ENCODE measurements at places on chromosomes 4 and X.
A peak's percentile ranks its signal among the peaks of the same experiment; 100 is the strongest.

DNA sequence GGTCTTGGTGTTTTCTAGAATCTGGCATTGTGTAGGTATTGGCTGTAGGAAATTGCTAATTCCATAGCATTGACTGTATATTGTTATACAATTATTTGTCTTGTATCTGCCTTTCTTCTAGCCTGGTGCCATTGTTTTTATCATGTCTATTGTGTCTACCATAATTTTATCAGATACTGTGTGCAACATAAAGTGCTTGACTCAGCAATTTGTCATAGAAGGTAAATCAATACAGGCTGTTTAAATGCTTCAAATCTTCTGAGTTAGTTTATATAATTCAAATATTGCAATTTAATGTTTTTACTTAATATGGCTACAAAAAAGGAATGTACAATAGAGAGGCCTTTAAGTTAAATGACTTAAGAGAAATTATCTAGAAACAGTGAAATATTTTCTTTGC is 263.3 kb upstream of the UGT8 start:
- no peak for DNase-seq

GRCh38 chr4:82038936-82039335 is 334.9 kb downstream of the HNRNPD start:
- no peak for DNase-seq

- DNase-seq = peak; percentile 82
Observed at GRCh38 chr4:48698029-48698971, 81.8 kb downstream of the FRYL start.

DNA sequence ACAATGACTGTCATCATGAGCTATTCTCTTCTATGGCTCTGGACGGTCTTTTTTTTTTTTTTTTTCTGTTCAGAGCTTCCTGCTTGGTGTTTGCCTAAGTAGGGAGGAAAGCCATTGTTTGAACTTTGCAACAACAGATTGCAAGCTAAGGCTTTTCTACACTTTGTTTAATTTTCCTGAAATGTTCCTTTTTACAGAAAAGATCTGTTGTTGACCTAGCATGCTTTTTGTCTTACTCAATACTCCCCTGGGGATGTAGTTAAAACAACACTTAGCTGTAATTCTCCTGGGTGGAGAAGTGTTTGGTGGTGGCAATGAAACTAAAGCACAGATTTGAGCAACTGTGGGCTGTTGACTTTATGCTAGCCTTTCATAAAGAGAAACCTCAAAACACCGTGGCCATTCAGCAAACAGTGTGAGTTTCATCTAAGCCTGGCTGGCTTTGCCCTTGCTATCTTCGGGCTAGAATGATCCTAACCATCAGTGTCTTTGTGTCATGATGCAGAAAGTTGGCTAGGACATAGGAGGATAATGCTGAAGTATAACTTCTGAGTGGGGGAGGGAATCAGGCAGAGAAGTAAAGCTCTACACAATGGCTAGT is 110.5 kb downstream of the ANXA3 start:
- DNase-seq = no peak

DNA sequence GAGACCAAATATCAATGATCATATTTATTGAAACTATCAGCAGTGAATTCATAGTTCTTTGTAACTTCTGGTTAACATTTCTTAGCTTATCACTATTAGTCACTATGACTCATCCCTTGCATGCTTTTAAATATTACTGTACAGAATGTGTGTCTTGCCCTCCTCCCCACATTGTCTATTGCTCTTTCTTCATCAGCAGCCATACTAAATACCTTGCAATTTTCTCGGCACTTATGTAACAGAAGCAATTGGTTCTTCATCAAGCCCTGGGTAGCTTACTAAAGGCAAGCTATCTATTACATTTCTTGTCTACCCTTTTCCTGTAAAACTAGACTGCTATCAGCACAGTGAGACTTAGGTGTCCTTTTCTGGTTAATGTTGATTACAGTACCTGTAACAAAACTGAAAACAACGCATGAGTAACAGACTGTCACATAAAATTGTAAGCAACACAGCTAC is 8.2 kb downstream of the KLHL4 start:
- no peak for DNase-seq

- DNase-seq = no peak
Observed at GRCh38 chrX:11059933-11060332, 51.2 kb upstream of the HCCS start.

GRCh38 chrX:1222531-1223241 is 10.2 kb upstream of the CRLF2 start:
- no peak for DNase-seq

GRCh38 chrX:69284491-69284890 is 119.2 kb upstream of the PJA1 start:
- DNase-seq = no peak

DNA sequence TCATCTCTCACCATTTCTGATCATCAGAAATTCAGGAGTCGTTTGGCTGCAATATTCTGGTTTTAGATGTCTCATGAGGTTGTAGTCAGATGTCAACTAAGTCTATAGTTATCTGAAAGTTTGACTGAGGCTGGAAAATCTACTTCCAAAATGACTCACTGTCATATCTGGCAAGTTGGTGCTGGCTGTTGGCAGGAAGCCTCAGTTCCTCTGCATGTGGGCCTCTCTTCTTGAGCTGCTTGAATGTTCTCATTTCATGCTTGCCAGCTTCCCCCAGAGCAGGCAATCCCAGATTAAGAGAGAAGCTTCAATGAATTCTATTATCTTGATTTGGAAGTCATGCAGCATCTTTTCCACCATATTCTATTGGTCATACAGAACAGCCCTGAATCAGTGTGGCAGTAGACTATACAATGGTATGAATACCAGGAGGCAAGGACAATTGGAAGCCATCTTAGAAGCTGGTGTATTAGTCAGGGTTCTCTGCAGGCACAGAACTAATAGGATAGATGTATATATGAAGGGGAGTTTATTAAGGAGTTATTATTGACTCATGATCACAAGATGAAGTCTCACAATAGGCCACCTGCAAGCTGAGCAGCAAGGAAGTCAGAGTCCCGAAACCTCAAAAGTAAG is 46.8 kb upstream of the ELF2 start:
- peak; percentile 56 for DNase-seq

DNA sequence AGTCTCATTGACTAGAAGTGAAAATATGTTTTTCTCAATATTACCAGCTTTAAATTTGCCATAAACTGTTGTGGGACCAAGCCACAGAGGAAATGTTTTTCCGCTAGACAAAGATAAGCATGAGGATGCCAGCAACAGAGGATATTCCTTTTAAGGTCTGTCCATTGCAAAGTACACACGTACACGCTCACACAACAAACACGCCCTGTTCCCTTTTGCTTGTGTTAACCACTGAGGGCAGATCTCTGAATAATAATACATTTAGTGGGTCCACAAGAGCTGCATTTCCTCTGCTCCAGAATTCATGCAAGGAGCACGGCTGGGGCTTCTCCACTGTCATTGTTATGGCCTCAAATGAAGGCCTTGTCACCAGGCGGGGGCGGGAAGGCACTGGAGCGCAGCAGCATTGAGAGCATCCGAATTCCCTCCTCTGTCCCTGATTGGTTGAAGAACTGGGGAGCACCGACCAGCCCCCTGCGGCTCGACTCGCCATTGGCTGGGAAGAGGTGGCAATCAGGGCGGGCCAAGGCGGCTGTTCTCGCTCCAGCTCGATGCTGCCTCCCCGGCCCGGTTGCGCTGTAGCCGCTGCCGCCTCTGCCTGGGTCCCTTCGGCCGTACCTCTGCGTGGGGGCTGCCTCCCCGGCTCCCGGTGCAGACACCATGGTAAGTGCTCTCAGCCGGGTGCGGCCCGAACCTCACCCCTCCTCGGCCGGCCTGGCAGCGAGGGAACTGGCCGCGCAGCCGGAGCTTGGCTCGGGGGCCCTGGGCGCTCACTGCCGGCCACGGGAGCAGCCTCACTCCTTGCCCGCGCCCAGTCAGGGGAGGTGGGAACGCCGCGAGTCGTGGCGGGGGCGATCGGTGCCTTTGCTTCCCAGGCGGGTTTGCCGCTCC is at the start of gene GUCY1B1:
GUCY1B1 (plus strand) TSS at position 541 of the 891 bp plus-strand sequence; CDS start at position 661, 120 bp downstream.
- DNase-seq = no peak

GRCh38 chr4:113145519-113146291 is 96.3 kb downstream of the ANK2 start:
- DNase-seq = no peak

GRCh38 chr4:162366146-162366545 is 202.3 kb upstream of the FSTL5 start:
- DNase-seq = no peak

- DNase-seq = no peak
Observed at GRCh38 chr4:183146478-183146877, 47.4 kb downstream of the WWC2 start.
